A549 treated with AZD2906 at 1 μM for 4 hours (cell line): ENCODE measurements at places on chromosomes 5 and 9. TPM values are rescaled to one million over a fixed set of nuclear protein-coding genes. Genes with fewer than 3 reads are reported as not detected.

PCSK5 gene
- 1.5 to 2.0 TPM (median 1.8 TPM) in 5 replicates for total RNA-seq

SLC22A5 gene
- total RNA-seq: 56.2 to 59.5 TPM (median 59.0 TPM) in 5 replicates

ZNG1F gene
- 15.4 to 28.1 TPM (median 23.8 TPM) in 5 replicates for total RNA-seq

CTNND2 gene
- total RNA-seq: 0.04 to 0.18 TPM in 2 of 5 replicates, not detected in the others

CDC20B gene
- 0.03 to 0.10 TPM (median 0.07 TPM) in 5 replicates for total RNA-seq

TRIM7 gene
- 25.9 to 43.9 TPM (median 40.4 TPM) in 5 replicates for total RNA-seq

SLC34A3 gene
- 0.03 to 0.15 TPM (median 0.10 TPM) in 4 of 5 replicates, not detected in the other for total RNA-seq

IFNB1 gene
- not detected in 5 replicates for total RNA-seq

FASTKD3 gene
- 13.2 to 15.1 TPM (median 14.2 TPM) in 5 replicates for total RNA-seq

DDX4 gene
- total RNA-seq: 0.02 to 0.09 TPM (median 0.08 TPM) in 3 of 5 replicates, not detected in the others

MELK gene
- 64.0 to 81.5 TPM (median 68.7 TPM) in 5 replicates for total RNA-seq

PTGDS gene
- total RNA-seq: 0.47 to 1.4 TPM (median 0.62 TPM) in 5 replicates

IL33 gene
- total RNA-seq: 0.23 to 0.61 TPM (median 0.25 TPM) in 5 replicates

PDZD2 gene
- 0.39 to 0.57 TPM (median 0.42 TPM) in 5 replicates for total RNA-seq

JAKMIP2 gene
- total RNA-seq: not detected in 5 replicates

DNM1 gene
- total RNA-seq: 78.9 to 89.5 TPM (median 83.5 TPM) in 5 replicates
